ENCODE measurements at places on chromosomes 12 and 14.

GRCh38 chr12:128853600-128854197, 421 bp downstream of the GLT1D1 start:
- no peak for DNase-seq

GRCh38 chr12:44019118-44019517, 183.2 kb downstream of the TMEM117 start:
- no peak for DNase-seq

GRCh38 chr14:23877111-23877510, 76.5 kb upstream of the DHRS4 start:
- DNase-seq = no peak

GRCh38 chr14:50311337-50311971, 575 bp downstream of the L2HGDH start:
- no peak for DNase-seq

GRCh38 chr12:68263366-68263765, 10.0 kb upstream of the IL22 start:
- no peak for DNase-seq

GRCh38 chr12:9319842-9320173, 111.6 kb upstream of the PZP start:
- no peak for DNase-seq

- no peak for DNase-seq
Measured at GRCh38 chr14:35819591-35820540, 6.3 kb upstream of the BRMS1L start.

DNA sequence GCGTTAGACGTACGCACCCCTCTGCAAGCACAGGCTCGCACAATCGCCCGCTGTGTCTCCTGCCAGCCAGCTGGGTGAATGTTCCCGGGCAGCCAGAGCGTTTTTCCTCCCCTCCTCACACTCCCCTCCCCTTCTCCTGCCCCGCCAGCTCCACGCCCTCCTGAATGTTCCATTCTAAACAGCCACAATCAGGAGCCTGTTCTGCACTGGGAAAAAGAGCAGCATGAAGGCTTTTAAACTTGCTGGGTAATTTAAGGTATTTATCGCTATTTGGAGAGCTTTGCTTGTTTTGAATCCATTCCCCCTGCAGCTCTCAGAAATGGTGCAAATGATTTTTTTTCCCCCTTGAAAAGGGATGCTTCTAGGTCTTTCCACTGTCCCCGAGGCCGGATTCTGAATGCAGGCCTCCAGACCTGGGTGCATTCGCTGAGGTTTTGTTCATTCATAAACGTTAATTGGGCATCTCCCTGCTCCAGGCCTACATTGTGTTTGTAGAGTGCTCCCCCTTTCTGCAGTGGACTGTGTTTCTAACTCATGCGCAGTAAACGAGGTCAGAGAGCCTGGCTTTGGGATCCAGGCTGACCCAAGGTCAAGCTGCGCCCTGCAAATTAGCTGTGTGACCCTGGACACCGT, 212.5 kb downstream of the CHST11 start:
- DNase-seq = no peak

DNA sequence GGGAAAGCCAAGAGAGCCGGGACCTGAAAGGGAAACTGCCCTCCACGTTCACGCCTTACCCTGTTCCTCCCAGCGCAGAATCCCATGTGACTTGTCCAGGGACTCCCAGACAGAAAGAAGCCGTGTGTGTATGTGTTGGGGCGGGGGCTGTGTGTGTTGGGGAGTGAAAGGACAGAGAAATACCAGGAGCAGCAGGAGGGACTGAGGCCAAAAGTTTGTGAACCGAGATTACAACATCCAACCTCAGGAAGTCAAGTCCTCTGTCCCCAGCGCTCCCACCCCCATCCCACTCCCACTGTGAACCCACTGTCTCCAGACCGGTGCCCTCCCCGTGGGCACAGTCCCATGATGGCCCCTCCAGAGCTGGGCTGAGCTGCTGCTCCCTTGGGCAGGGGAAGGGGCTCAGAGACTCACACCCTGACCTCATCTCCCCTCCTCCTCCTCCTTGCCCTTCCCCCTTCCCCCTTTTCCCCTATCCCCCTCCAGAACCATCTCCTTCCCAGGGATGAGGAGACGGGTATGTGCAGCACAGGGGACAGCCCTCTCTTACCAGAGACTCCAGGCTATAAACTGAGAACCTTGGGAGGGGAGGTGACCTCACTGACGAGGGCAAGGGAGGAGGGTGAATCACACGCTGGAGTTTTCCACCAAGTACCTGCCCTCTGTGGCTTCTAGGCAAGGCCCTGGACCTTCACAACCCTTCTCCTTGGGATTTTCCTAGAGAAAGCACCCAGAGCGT, at the start of gene SLC6A12:
TSS of gene SLC6A12 (minus strand) at position 155 of the 739 bp plus-strand sequence. CDS start 4,171 bp downstream, outside the sequence.
- no peak for DNase-seq

DNA sequence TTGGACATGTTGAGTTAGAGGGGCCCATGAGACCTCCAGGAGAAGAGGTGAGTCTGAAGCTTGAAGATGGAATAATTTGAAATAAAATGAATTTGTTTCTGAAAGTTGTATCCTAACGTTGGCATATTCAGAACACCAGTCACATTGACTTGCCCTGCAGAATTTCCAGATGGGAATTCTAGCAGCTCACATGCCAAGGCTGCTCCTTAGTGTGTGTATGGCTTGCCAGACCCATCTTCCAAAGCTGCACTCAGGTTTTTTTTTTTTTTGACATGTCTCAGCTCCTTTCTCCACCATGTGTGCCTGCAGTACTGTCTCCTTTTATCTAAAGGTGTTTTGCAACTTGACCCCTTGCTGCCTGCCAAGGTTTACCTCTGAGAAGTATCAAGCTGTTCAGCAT, 261.9 kb downstream of the NRXN3 start:
- DNase-seq = no peak

- DNase-seq = no peak
Measured at GRCh38 chr12:48774516-48774915, 14.4 kb downstream of the ADCY6 start.

- no peak for DNase-seq
Measured at GRCh38 chr12:53201639-53202038, 5.4 kb downstream of the ITGB7 start.

DNA sequence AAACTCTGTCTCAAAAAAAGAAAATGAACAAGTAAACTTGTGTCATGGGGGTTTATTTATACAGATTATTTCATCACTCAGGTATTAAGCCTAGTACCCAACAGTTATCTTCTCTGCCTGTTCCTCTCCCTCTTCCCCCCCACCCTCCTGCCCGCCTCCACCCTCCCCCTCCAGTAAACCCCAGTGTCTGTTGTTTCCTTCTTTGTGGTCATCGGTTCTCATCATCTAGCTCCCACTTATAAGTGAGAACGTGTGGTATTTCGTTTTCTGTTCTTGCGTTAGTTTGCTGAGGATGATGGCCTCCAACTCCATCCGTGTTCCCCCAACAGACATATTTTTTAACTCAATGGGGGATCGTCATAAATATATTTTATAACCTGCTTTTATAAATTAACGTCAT, 12.3 kb downstream of the IL31 start:
- DNase-seq = no peak

- DNase-seq = no peak
Measured at GRCh38 chr14:98169170-98169587, 1102.8 kb downstream of the BCL11B start.

- peak; percentile 57 for DNase-seq
Measured at GRCh38 chr14:50667996-50668825, at the start of gene SAV1. Gene SAV1, minus strand, starts transcription at chr14:50668306. Its CDS starts 339 bp downstream, at chr14:50667967.

DNA sequence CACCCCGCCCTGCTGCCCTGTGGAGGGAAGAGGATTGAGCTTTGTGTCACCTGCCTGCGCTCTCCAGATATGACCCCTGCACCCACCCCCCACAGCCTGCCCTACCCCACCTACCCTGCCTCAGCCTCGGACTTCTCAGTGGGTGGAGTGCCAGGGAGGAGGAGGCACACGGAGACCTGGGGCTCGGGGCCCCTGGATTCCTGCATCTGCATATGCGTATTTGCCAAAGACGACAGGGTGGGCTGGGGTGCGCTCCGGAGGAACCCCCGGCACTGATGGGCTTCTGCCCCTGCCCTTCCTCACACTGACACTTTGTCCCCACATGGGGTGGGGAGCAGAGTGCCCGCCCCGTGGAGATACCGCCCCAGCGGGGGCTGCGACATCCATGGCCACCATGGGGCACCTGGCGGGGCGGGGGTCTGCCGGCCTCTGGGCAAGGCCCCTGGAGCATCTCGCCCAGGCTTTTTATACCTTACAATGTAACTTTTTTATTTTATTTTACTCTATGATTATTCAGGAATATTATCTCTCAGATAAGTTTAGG, 206.0 kb downstream of the TSPAN9 start:
- no peak for DNase-seq

- no peak for DNase-seq
Measured at GRCh38 chr12:26750531-26751175, 82.3 kb downstream of the ITPR2 start.

GRCh38 chr12:42070036-42070435, 74.6 kb downstream of the GXYLT1 start:
- DNase-seq = no peak

DNA sequence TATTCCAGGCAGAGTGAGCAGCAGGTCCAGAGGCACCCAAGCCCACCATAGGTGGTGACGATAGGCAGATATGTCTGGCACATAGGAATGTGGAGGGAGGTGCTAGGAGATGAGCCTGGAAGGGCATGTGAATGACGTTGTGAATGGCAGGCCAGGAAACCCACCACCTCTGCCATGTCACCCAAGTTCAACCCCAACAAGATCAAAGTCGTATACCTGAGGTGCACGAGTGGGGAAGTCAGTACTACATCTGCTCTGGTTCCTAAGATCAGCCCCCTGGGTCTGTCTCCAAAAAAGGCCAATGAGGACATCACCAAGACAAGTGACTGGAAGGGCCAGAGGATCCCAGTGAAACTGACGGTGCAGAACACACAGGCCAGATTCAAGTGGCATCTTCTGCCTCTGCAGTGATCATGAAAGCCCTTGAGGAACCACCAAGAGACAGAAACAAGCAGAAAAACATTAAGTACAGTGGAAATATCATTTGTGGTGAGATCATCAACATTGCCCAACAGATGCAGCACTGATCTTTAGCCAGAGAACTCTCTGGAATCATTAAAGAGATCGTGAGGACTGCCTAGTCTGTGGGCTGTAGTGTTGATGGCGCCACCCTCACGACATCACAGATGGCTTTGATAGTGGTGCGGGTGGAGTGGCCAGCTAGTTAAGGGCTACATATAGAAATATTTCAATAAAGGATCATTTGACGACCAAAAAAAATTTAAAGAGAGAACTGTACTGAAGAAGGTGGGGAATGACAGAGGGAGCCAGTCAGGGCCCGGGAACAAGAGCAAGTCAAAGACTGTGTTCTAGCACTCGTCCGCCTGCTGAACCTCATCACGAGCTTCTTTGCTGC, 99.7 kb downstream of the ZFP36L1 start:
- DNase-seq = no peak

- no peak for DNase-seq
Measured at GRCh38 chr12:41930866-41931437, 213.7 kb downstream of the GXYLT1 start.

GRCh38 chr12:122197612-122197966, 5.9 kb upstream of the B3GNT4 start:
- DNase-seq = no peak

DNA sequence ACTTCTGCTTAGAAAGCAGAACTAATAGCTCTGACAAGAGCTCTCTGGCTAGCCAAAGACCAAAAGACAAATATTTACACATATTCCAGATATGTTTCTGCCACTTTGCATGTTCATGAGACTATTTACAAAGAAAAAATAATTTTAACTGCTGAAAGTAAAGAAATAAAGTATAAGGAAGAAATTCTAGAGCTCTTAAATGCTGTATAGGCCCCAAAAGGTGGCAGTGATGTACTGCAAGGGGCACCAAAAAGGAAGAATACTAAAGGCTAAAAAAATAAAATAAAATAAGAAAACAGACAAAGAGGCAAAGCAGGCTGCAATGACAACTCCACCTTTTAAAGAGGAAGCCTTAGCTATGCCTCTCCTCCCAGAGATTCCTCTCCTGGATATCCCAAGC, 23.0 kb downstream of the KLRK1 start:
- DNase-seq = no peak

DNA sequence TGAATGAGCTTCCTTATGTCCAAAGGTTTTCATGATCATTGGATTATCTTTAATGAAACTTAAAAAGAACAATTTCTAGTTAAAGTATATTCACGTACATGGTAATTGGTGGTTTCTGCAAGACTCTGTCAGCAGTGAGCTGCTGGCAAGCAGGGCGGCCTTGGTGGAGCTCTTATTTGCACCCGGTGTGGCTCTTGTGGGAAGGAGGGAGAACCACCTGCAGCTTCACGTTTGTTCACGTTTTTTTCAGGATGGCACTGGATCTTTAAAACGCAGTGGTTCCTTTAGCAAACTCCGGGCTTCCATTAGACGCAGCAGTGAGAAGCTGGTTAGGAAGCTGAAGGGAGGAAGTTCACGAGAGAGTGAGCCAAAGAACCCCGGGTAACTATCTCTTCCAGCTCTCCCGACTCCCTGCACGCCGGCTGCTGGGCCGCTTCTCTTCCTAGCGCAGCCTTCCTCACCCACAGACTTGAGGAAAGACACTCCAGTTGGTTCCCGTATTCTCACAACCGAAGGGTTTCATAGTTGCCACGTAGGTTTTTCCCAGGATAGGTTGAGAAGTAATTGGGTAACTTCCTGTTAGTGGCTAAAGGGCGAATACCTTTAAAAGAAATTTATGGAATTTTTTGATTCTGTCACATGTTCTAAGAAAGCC, 28.3 kb downstream of the XRCC3 start:
- no peak for DNase-seq

DNA sequence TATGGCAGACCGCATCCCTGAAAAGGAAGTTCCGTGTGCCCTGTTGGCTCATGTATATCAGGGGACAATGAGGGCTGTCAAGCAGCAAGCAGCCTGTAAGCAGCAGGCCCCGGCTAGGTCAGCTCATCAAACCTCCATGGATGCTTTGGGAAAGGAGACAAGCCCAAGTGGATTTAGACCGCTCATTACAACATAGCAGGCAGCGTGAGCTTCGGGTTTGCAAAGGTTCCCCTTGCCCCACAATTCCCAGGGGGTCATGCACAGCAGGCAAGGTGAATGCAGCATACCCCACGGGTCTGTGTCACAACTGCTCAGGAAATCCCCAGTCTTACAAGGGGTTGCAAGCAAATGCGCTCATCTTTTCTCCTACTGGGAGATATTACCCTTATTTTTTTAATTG, 54.6 kb downstream of the KCNK13 start:
- no peak for DNase-seq

- DNase-seq = no peak
Measured at GRCh38 chr14:55074662-55075061, 23.2 kb downstream of the MAPK1IP1L start.

- DNase-seq = no peak
Measured at GRCh38 chr12:76277480-76277879, 70.7 kb downstream of the BBS10 start.

DNA sequence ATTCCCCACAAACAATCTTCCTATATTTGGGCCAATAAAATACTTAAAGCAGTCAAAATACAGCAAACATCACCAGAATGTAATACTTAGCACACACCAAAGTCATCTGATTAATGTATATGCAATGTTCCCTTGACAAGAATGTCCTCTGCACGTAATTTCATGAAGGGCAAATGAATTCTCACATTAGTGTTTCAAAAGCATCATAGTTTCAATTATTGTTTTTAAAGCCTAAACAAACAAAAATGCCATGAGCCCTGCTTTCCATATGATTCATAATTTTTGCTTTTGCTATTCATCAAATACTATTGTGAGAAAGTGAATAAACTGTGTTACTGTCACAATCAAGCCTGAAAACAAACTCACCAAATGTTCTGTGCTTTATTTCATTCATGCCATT, 156.0 kb downstream of the EPS8 start:
- DNase-seq = no peak

- DNase-seq = no peak
Measured at GRCh38 chr14:24741871-24742270, 107.9 kb upstream of the GZMB start.

GRCh38 chr14:104794631-104794992, 936 bp downstream of the AKT1 start:
- no peak for DNase-seq

- no peak for DNase-seq
Measured at GRCh38 chr12:49294086-49294803, 702 bp upstream of the PRPH start.
